Myocyte (in vitro differentiated cells): ENCODE measurements at places on chromosomes 12 and 14. TPM values are rescaled to one million over a fixed set of nuclear protein-coding genes. Genes with fewer than 3 reads are reported as not detected.

DNA sequence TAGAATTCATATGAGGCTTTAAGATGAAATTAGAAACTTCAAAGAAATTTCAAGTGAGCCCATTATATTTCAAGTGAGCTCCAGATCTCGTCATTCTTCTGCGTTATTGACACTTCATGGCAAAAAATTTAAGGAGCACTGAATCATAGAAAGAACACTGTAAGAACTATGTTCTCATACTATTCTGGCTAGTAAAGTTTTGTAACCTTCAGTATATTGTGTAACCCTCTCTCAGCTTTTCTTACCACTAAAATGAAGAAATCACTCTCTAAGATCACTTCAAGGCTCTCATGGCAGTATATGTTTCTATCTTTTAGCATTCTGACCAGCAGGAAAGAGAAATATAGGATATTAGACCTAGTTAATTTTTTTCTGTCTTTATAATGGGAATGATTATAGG is 6.3 kb downstream of the GPHN start:
- DNase-seq: no peak

SLCO1B1 gene
- not detected in 2 replicates for total RNA-seq

DNA sequence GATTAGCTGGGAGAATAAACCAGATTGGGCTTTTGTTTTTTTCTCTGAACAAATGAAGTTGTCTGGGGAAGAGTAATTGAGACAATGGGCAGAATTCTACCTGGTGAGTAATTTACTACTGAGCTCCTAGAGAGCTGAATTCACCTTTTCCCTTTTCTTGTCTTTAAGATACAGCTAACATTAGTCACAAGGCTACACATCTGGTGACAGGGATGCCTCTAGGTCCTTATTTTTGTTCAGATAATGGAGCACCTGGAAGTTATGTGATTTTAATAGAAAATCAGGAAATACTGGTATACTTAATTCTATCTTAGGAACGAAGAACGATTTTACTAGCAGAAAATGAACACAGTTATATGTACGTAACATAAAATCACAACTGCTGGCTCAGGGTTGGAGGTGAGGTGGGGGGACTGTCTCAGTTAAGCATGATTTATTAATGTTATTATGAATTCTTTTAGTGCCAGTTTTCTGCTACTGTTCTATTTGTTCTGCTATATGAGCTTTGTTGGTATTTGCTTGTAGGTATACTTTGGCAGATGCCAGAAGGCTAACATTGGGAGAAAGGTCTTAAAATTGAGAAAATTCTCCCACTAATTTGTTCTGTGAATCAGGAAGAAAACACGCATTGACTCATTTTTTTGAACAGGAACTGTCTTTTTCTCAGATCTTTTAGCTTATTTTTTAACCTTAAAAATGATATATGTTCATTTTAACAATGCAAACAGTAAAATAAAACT is 482.7 kb upstream of the RGS6 start:
- no peak for DNase-seq

- DNase-seq: no peak
Measured at GRCh38 chr14:94961386-94962165, 191.7 kb upstream of the GSC start.

DNA sequence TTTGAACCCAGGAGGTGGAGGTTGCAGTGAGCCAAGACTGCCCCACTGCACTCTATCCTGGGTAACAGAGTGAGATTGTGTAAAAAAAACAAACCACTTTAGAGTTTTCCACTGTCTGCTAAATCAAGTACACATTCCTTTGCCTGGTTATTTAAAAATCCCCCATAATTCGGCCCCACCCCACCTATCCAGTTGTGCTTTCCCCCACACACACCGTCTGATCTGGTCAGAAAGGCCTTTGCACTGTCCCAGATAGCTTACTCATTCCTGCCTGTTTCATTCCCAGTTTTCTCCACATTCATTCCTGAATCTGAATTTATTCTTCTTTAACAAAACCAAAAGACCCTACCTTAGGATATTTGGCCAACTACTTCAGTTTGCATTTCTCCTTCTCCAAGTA is 29.5 kb downstream of the NINJ2 start:
- peak; percentile 29 for DNase-seq

DNA sequence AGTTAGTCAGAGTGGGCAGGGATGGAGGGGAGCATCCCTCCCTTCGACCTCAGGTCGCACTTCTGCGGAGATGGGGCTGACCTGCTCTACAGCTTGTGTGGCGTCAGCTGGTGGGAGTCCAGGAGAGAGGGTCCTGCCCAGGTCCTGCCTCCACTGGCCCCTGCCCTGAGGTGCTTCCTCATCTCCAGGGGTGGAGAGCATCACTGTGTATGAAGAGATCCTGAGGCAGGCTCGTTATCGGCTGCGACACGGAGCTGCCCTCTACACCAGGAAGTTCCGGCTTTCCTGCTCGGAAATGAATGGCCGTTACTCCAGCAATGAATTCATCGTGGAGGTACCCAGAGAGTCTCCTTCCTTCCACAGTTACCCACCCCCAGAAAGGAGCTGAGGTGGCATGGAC is 20.2 kb downstream of the CLSTN3 start:
- DNase-seq: no peak

GRCh38 chr12:127607146-127607725 is 659.7 kb upstream of the TMEM132C start:
- no peak for DNase-seq

DNA sequence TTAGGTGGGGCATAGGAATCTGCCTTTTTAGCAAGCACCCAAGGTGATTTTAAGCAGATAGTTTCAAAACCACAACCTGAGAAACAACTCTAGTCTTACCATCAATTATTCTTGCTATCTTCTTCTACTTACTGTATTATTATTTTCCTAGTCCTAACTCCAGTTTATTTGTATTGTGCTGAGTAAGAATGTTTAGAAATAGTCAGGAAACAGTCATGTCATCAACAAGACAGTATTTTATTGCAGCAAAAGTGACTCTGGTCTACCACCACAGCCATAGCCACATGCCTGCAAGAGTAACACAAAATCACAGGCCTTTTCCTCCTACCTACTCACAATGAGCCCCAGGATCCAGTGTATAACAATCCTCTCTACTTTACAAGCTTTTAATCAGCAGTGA is 46.3 kb upstream of the FLRT2 start:
- no peak for DNase-seq

CACNA2D4 gene
- total RNA-seq: 0.03 and 0.73 TPM in 2 replicates

GRCh38 chr12:116547955-116548501 is 11.2 kb upstream of the MAP1LC3B2 start:
- peak; percentile 69 for DNase-seq

- no peak for DNase-seq
Measured at GRCh38 chr12:109558374-109559199, 14.7 kb downstream of the MMAB start.

- DNase-seq: no peak
Measured at GRCh38 chr12:123899368-123899767, 73.3 kb downstream of the CCDC92 start.

GRCh38 chr12:79183926-79184325 is 319.4 kb downstream of the SYT1 start:
- peak; percentile 6 for DNase-seq

- peak; percentile 6 for DNase-seq
Measured at GRCh38 chr14:82710267-82710841, 1176.7 kb upstream of the SEL1L start.

GRCh38 chr12:1226951-1227350 is 235.9 kb downstream of the ERC1 start:
- DNase-seq: no peak

DNA sequence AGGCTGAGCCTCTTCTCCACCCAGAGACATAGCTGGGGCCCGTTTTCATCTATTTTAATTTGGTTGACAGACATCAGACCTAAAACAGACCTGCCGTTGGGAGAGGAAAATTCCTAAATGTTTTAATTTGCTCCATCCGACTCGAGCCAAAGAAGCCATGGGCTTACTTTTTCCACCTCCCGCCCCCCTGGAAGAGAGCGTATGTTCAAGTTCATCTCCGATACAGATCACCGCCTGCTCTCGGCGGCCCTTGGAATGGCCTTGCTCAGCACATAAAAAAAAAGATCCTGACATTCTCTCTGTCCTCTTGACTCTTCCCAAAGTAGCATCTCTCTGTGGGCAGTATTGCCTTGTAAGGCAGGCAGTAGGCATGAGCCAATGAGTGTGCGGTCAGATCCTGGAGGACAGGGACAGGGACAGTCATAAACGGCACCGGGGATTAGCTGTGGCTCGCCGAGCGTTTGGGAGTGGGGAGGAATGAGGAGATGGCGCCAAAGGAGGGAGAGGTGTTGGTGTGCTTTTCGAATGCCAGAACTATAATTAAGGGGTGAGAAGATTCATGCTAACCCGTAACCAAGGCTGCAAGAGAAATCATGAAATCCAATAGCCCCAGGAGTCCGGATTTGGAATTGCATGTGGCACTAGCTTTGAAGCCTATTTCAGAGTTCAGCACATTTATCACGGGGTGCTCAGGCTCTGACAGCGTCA is 47.9 kb upstream of the MEG3 start:
- peak; percentile 65 for DNase-seq

GRCh38 chr12:58819345-58819744 is 101.0 kb downstream of the LRIG3 start:
- DNase-seq: no peak

DNA sequence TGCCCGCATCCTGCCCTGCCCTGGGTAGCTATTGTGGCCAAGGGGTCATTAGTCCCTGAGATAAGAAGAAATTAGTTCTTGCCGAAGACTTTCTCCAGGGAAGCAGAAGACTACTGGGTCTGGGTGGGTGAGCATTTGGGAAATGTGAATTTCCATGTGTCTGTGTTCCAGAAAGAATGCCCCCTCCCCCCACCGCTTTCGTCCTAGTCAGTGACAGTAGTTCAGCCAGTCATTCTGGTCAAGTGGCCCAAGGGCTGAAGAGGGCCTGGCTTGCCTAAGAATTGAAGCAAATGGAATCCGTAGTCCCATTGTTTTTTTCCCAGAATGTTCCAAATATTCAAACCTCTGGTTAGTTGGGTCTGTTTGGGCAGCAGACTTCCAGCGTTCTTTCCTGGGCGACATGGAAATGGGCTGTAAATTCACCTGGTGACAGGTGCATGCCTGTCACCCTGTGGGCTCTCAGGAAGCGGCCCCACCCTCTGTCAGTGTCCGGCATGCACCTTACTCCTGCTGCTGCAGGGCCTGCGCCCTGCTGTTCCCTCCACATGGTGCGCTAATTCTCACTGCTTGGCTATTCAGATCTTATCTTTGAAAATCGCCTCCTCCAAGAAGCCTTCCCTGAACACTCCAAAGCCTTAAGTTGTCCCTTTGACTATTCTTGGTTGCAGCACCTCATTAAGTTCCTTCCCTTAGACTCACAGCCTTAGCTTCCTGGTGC is 1.4 kb upstream of the RFLNA start:
- no peak for DNase-seq

DNA sequence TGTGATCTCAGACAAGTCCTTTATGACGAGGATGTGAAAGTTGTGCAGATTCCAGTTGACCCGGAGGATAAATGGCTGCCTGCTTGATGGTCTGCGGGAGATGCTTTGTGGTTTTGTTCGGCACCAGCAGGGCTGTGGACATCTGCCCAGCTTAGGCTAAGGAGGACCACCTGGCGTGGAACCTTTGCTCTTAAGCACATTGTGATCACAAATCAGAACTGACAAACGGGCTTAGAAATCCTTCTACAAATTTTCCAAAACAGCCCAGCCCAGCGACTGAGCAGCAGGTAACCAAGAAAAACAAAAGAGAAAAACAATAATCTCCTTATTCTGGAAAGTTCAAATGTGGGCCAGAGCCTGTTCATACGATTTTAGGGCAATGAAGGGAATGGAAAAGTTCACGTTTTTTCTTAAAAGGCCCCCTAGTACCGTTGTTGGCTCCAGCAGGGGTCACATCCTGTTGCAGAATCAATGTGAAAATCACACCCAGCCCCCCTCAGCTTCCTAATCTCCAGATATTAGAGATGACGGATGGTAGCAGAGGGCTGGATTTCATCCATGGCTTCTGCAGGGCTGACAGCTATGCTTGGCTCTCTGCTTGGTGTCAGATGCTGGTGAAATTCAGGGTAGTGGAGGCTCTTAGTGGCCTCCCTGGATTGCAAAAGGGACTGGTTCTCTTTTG is 81.1 kb upstream of the RFLNA start:
- peak; percentile 37 for DNase-seq
